ENCODE measurements at places on chromosomes 1 and 21.
A peak's percentile ranks its signal among the peaks of the same experiment; 100 is the strongest.

DNA sequence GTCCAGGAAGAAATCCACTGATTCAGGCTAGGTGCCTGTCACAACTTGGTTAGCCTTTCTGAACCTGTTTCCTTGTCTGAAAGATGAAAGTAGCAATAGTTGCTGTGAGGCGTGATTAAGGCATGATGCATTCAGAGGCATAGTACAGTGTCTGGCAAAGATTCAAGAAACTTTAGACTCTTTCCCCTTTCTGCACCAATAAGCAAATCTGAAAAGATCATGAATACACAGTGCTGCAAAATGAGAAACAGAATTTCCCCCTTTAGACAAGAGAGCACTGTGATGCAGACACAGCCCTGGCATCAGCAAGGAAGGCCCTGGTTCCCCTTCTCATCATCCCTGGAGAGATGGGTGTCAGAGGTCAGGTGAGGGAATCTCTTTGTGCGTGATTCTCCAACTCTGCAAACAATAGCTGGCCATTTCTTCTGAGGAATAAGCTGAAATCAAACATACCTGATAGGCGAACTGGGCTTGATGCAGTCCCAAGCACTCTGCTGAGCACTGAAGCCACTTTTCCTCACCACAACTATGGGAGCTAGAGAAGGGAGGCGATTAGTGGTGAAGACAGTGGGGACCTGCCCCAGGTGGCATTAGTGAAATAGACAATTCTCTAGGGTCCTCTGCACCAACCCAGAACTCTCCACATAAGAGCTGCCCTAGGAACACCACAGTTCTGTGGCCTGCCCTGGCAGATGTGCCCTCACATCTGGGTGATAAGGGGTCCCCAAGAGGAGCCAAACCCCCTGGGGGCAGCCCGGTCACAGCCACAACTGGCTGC, 41.7 kb downstream of the ITPKB start:
- DNase-seq: no peak

- DNase-seq: no peak
Measured at GRCh38 chr1:226945858-226946245, 5.8 kb downstream of the COQ8A start.

GRCh38 chr1:156942576-156942975, 22.1 kb downstream of the LRRC71 start:
- DNase-seq: no peak

GRCh38 chr1:230285351-230285750, 140.8 kb downstream of the PGBD5 start:
- no peak for DNase-seq

- no peak for DNase-seq
Measured at GRCh38 chr1:206911064-206911663, 10.6 kb downstream of the FCMR start.

- DNase-seq: no peak
Measured at GRCh38 chr1:9435153-9435636, 104.1 kb upstream of the SLC25A33 start.

GRCh38 chr1:88300752-88301263, 383.3 kb upstream of the PKN2 start:
- no peak for DNase-seq

- DNase-seq: peak; percentile 22
Measured at GRCh38 chr1:60746278-60746791, 336.0 kb upstream of the NFIA start.

- no peak for DNase-seq
Measured at GRCh38 chr1:88956003-88956402, 36.4 kb downstream of the KYAT3 start.

GRCh38 chr1:37567023-37567422, 10.3 kb downstream of the DNALI1 start:
- DNase-seq: no peak

DNA sequence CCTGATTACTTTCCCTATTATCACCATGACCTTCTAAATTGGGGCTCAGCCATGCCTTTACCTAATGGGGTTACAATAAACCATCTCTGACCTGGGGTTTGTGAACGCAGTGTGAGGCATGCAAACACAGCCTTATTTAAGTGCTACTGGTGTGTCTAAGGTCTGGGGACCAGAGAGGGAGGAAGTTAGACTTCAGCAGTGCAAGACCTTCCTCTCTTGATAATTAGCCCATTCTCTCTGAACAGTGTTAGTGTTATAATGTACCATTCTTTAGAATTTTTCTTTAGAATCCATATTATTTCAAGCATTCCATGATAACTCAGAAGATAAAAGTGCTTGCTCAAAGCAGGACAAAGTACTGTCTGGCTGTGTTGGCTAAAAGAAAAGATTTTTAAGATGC, 10.5 kb upstream of the LRRC8D start:
- DNase-seq: no peak

GRCh38 chr21:46621457-46622182, 13.9 kb upstream of the PRMT2 start:
- no peak for DNase-seq

DNA sequence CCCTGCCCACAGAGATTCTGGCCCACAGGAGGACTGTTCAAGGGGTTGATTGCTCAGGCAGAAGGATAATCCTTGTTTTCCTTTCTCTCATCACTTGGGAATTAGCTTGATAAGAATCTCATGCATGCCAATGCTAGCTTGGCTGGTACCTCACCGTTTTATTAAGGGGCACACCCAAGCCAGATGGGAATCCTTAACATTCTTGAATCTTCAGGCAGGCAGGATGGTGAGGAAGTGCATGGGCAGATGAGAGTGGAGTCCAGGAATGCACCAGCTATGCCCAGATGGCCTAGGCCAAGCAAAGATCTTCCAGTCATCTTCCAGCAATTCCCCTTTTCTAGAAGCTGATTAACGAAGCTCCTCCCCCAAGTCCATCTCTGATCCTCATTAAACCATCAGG, 4.1 kb upstream of the LCE7A start:
- DNase-seq: no peak

DNA sequence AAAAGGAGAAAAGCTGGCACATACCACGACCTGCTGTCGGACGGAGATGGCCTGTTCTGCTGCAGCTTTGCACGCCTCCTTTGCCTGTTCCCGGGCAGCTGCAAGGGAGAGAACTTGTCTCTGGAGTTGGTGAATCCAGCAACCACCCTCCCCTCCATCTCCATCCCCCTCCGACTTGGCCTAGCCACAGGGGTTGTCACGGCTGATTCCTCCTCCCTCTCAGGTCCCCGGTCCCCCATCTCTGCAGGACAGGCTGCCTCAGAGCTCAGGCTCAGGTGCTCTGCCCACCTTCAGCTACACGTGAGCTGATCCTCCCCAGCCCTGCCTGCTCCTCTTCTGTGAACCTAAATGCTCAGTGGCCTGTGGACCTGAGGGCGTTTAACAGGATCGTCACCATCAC, 11.1 kb upstream of the SRM start:
- no peak for DNase-seq

- DNase-seq: no peak
Measured at GRCh38 chr1:202376247-202376646, 27.7 kb downstream of the PPP1R12B start.

GRCh38 chr1:234655328-234656069, 45.5 kb upstream of the IRF2BP2 start:
- DNase-seq: no peak

- DNase-seq: no peak
Measured at GRCh38 chr1:229793488-229793887, 167.4 kb downstream of the URB2 start.

- no peak for DNase-seq
Measured at GRCh38 chr1:5430911-5431697, 561.1 kb downstream of the NPHP4 start.

- DNase-seq: peak; percentile 63
Measured at GRCh38 chr21:43300496-43301408, 126.2 kb downstream of the SIK1 start.

- no peak for DNase-seq
Measured at GRCh38 chr21:32135401-32136363, 143.2 kb downstream of the MIS18A start.
